ENCODE measurements at places on chromosomes 3 and 15.

- no peak for DNase-seq
These were observed 309.7 kb upstream of the GADL1 start for GRCh38 chr3:31203960-31204795.

- DNase-seq, result no peak
These were observed 39.9 kb upstream of the LRTM1 start for GRCh38 chr3:54967731-54968161.

- DNase-seq, result peak; percentile 54
These were observed at the start of gene IRAK2 for GRCh38 chr3:10164546-10165393. Gene IRAK2 (plus strand): TSS chr3:10164919. CDS start chr3:10164955, 36 bp downstream.

- no peak for DNase-seq
These were observed 84.8 kb downstream of the IGF1R start for GRCh38 chr15:98733098-98733497.

DNA sequence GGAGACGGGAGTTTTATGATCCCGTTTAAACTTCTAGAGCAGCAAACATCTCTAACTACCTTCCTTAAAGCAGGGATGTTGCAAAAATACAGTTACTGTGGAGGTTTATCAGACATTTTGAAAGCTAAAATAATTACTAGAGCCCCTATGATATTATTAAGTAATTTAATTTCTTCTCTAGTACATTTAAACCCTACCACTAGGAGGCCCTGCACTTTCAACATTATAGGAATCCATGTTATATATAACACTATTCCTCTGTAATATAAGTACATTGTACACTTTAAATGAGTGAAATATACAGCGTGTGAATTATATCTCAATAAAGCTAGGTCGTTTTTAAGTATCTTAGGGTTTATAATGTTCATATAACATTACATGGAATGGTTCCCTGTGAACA lies 11.5 kb downstream of the SETMAR start:
- no peak for DNase-seq

DNA sequence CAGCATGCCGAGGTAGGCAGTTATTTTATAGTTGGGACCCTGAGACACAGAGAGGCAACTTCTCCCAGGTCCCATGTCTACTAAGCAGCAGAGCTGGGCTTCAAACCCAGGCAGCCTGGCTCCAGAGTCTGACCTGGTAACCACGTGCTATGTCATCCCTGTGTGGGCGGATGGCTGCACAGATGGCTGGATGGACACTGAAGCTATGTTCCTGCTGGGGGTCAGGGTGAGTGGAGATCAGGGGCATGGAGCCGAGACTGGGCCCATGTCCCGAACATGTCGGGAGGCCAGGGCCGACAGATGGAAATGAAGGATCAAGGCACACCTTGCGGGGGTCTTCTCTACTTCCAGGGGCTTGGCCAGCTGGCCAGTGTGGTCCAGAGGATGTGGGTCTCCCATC lies 9.3 kb upstream of the FBLN2 start:
- no peak for DNase-seq

GRCh38 chr3:127483902-127484591 lies 106.5 kb downstream of the TPRA1 start:
- DNase-seq, result peak; percentile 91

DNA sequence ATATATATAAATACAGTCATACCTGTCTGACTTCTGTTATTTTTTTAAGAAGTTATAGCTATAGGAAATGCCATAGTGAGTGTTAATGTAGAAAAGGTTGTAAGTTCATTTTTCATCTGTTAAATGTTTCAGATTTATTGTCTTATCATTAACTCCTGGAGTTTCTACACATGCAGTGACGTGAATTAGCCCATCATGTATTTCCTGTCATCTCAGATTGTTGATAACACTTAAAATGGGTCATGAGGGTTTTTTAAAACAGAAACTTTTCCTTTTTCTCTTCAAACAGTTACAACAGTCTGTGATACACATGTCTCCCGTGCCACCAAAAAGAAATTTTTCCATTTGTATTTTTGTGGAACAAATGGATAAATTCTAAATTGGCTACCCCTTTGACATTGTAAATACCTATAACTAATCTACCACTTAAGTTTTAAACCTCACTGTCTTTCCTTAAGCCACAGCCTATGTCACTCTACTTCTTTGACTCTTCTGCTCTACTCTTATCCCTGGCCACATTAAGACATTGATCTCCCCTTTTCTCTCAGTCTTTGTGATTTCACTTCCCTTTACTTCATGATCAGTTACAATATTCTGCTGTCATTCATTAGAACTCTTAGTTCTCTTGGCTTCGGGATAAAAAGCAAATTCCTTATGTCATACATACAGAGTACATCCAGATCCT lies 89.1 kb downstream of the NEO1 start:
- no peak for DNase-seq

GRCh38 chr3:166471074-166471767 lies 634.0 kb upstream of the BCHE start:
- no peak for DNase-seq

GRCh38 chr3:153111016-153111415 lies 51.0 kb upstream of the RAP2B start:
- DNase-seq, result no peak

DNA sequence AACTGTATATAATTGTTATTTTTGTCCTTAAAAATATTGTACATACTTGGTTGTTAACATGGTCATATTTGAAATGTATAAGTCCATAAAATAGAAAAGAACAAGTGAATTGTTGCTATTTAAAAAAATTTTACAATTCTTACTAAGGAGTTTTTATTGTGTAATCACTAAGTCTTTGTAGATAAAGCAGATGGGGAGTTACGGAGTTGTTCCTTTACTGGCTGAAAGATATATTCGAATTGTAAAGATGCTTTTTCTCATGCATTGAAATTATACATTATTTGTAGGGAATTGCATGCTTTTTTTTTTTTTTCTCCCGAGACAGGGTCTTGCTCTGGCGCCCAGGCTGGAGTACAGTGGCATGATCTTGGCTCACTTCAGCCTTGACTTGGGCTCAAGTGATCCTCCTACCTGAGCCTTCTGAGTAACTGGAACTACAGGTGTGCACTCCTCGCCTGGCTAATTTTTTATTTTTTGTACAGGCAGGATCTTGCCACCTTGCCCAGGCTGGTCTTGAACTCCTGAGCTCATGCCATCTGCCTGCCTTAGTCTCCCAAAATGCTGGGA lies 10.7 kb downstream of the NFKBIZ start:
- no peak for DNase-seq

DNA sequence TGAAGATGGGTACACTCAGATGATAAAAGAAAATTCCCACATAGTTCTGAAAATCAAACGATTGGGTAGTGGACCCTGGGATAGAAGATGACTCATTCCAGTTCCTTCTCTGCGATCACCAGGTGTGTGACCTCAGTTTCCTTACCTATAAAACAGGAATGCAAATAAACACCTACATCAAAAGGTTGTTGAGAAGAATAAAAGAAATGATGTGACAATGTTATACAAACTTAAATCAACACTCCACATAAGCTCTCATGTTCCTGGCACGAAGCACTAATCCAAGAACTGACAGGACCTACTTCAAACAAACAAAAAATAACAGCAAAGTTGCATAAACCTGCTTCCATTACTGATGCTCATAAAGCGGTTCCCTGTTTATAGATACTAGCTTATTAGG lies 69.2 kb downstream of the RORA start:
- no peak for DNase-seq

GRCh38 chr3:60073942-60074341 lies 1024.1 kb upstream of the CFAP20DC start:
- DNase-seq, result no peak

- no peak for DNase-seq
These were observed 83.1 kb upstream of the PLCL2 start for GRCh38 chr3:16801698-16802097.

GRCh38 chr3:25952133-25952532 lies 162.2 kb downstream of the OXSM start:
- DNase-seq, result no peak

DNA sequence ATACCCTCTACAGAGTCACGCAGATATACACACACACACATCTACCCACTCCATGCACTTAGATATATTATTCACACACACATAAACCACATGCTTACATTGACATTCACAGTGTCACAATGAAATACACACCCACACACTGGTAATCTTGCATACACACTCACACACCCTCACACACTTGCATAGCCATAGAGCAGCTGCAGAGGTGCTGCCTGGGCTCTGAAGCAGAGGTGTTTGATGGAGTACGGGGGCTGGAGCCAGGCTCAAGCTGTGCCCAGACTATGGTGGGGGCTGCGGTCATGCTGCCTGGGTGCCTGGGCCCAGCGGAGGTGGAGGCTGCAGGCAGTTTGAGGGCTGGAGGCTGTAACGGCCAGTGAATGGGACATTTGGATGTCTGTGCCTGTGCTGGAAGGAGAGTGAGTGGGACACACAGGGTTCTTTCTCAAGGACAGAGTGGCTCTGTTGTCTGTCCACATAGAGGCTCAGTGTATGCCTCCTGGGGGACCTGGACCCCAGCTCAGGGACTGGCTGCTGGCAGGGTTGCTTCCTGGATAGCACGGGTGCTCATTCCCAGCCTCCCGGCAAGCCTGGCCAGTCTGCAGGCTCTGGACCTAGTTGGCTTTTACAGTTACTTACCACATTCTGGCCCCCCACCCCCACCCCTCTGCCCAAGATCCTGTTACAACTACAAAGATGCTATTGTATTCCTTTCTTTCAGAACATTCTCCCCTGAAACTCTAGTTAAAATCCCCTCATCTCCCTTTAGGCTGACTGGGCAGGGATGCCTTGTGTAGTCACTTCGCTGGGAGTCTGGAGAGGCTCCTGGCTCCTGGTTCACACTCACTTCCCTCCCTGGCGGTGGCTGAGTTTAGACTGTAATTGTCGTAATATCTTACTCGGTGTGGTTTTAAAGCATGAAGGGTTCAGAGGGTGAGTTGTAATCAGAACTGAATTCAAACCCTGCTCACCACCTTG lies 12.5 kb downstream of the GASK1A start:
- DNase-seq, result no peak

GRCh38 chr15:71572452-71573053 lies 237.8 kb upstream of the NR2E3 start:
- DNase-seq, result no peak

GRCh38 chr3:164608554-164609276 lies 469.6 kb downstream of the SI start:
- DNase-seq, result no peak

DNA sequence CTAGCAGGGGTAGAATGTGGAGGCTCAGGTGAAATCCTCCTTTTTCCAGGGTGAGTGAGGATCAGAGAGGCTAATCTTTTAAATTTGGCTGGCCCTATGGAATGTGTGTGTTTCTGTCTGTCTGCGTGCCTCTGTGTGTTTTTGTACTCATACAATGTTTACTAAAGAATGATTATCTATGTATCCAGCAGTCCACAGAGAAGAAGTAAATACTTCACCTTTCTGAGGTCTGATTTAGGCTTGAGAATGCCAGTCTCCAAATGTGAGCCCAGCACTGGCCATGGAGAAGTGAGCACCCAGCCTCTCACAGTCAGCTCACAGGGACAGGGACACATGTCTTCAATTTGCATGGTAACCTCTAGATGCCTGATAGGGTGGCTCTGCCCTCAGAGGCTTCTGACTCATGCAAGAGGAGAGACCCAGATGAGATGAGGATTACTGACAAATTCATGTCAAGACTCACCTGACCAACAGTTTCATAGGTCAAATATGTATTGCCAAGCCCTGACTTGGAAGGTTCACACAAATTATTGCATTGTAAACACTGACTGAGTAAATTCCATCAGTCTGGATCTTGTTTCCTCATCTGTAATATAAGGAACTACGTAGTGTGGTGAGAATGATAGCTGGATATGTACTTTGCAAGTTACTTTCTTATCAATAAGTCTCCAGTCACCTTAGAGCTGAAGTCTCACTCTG lies 31.0 kb downstream of the ENTPD3 start:
- no peak for DNase-seq

- DNase-seq, result no peak
These were observed 123.2 kb upstream of the UBE2E2 start for GRCh38 chr3:23079976-23080375.

DNA sequence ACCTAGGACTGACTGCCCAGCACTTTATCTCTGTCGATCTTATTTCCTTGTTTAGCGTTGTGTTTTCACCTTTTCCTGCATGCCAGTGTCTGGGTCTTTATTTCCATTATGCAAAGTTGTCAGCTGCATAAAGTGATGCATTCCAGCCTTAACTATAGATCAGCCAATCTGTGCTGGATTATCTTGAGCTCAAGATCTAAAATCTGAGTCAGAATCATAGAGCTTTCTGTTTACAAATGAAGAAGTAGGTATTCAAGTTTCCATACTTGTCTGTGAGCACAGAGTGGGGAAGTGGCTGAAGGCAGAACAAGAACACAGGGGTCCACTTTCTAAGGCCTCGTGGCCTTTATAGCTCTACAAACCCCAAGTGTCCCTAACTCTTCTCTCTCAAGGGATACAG lies 82.4 kb upstream of the PLCL2 start:
- no peak for DNase-seq

DNA sequence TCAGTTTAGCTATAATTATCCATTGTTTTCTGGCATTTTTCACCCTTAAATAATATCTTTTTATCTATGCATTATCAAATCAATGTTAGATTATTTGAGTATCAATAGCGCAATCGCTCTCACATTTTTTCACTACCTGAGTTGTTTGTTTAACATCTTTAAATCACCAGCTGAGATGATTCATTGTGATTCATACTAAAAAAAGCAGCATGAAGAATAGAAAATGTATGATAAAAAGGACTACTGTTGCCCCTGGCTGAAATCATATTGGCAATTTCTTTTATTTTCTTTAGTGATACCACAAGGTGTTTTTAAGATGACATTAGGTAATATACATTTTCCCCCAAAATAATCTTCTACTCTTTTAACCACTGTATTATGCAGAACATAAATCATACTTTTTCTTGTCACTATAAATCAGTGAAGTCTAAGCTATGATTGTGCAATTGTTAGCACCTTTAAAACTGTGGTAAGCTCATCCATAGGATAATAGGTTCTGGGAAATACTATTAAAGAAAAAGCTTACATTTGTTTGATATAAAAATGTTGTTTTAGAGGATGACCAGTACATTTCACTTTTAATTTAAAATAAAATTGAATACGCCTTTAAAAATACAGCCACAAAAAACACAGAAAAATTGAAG lies 889.1 kb downstream of the NAALADL2 start:
- no peak for DNase-seq

DNA sequence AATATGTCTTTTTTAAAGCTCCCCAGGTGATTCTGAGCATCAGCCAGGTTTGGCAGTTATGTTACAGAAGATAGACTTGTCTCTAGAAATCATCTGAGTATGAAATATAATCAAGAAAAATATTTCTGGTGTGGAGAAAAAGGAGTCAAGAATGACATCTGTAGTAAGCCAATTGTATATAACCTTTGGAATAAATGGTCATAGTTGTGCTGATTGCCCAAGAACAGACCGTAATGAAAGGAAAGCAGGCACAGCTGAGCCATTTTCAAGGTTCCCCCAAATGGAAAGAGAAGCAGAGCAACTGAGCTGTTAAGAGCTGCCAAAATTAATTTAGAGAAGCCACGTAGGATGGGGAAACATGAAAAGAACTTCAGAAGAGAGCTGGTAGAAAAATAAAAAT lies 26.6 kb downstream of the GOLM2 start:
- no peak for DNase-seq

- DNase-seq, result no peak
These were observed 108.2 kb upstream of the KBTBD8 start for GRCh38 chr3:66889750-66890494.
